Peyer's patch (tissue), 4 donors: ENCODE measurements at places on chromosomes 1 and 21.
A peak's percentile ranks its signal among the peaks of the same experiment; 100 is the strongest.

GRCh38 chr1:95252422-95252821 is 18.4 kb downstream of the RWDD3 start:
- no peak for DNase-seq

GRCh38 chr1:209134001-209134400 is 449.5 kb upstream of the CAMK1G start:
- no peak for DNase-seq

DNA sequence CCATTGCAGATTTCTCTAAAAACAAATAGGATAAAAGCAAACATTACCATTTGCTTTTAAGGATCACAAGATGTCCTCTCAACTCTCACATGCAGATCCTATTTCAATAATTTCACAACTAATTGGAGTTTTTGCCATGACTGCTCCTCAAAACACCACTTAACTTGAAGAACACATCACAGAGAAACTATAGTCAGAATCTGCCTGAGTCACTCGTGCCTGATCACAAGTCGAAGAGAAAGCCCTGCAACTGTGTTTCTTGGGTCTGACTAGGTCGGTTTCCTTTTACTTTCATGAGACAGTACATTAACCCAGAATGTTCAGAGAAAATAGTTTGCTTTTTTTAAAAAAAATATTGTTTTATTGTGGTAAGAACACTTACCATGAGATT is 46.3 kb upstream of the SMYD2 start:
- no peak for DNase-seq

GRCh38 chr1:230073371-230074035 is 6.5 kb downstream of the GALNT2 start:
- peak; percentile 42 for DNase-seq
